ENCODE measurements at places on chromosomes 2 and 18.
A peak's percentile ranks its signal among the peaks of the same experiment; 100 is the strongest.

GRCh38 chr2:239257511-239257937 lies 143.3 kb downstream of the HDAC4 start:
- no peak for DNase-seq

- DNase-seq, result no peak
Measured at GRCh38 chr2:22282220-22282619, 1102.8 kb upstream of the KLHL29 start.

DNA sequence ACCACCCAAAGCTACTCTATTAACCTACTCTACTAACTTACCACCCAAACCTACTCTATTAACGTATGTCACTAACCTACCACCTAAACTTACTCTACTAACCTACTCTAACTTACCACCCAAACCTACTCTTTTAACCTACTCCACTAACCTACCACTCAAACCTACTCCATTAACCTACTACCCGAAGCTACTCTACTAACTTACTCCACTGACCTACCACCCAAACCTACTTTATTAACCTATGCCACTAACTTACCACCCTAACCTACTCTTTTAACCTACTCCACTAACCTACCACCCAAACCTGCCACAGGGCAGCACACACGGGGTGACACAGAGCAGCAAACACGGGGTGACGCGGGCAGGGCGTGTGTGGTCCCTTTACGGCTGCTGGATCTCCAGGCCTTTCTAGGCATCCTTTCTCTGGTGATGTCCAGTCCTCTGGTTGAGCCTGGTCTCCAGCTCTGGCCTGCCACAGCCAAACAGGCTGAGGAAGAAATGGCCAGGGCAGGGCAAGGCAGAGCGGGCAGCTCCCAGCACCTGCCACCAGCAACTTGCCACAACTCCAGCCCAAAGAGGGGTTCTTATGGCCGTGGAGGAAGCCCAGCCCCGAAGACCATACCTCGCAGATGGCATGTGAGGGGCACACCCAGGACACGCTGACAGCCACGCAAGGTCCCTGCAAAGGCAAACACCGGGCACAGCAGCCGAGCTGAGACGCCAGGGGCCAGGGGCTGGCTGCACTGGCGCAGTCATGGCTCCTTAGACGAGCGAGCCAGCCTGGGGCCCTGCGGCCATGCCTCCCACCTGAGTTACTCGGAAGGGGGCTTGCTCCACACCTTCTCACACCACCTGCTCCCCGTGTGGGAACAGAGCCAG lies 25.7 kb downstream of the PXDN start:
- DNase-seq, result no peak

DNA sequence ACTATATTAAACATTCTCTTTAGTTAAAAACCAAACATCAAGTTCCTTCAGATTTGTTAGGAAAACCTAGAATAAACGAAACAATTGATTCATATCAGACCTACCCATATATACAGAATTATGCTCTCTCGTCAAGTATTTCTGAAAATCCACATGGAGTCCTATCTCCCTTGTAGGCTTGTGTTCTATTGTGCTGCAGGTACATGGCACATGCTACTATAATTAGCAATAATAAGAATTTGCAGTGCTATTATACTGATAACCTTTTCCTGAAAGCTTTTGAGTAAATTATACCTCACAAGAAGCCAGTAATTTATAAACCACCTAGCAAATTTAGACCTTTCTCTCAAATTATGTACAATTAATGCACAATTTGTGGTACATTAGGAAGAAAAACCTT lies 158.6 kb upstream of the STK17B start:
- no peak for DNase-seq

- DNase-seq, result no peak
Measured at GRCh38 chr18:63113899-63114565, 205.5 kb downstream of the BCL2 start.

DNA sequence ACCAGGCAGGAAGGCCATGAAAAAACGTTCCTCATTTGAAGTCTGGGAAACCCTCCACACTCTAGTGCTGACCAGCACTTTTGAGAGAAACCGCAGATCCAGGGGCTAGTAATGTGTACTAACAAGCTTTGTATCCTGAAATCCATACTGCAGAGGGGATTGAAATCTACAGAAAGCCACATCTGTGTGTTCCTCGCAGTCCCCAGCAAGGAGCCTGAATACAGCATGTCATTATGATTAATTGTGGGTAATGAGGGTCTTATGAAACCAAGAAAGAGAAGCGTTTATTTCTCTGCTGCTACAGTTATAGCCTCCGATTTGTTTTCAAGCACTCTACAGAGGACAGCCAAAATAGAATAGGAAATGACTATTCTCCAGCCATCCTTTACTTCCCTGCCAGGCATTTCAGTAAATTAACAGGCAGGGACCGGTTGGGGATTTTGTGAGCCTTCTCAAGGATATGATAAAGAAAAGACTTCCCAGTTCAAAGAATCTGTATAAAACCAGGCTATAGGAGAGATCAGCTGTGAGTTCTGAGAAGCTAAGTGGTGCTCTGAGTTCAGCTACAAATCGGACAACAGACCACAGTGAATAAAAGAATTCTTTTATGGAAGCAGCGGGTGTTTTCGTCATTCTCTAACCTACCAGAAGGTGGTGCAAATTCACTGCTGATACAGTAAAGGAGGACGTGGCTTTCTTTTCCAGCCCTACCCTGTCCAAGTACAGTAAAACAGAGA lies 133.4 kb downstream of the INSIG2 start:
- peak; percentile 55 for DNase-seq

GRCh38 chr18:54801374-54801773 lies 26.9 kb upstream of the RAB27B start:
- DNase-seq, result no peak

GRCh38 chr18:5709476-5710095 lies 165.8 kb upstream of the EPB41L3 start:
- no peak for DNase-seq

- no peak for DNase-seq
Measured at GRCh38 chr2:74578408-74578807, 23.9 kb downstream of the DOK1 start.

- no peak for DNase-seq
Measured at GRCh38 chr18:21203126-21203525, 38.9 kb upstream of the GREB1L start.

GRCh38 chr2:157194844-157195243 lies 62.7 kb upstream of the GALNT5 start:
- no peak for DNase-seq

- DNase-seq, result no peak
Measured at GRCh38 chr2:11090187-11090586, 65.1 kb upstream of the SLC66A3 start.

DNA sequence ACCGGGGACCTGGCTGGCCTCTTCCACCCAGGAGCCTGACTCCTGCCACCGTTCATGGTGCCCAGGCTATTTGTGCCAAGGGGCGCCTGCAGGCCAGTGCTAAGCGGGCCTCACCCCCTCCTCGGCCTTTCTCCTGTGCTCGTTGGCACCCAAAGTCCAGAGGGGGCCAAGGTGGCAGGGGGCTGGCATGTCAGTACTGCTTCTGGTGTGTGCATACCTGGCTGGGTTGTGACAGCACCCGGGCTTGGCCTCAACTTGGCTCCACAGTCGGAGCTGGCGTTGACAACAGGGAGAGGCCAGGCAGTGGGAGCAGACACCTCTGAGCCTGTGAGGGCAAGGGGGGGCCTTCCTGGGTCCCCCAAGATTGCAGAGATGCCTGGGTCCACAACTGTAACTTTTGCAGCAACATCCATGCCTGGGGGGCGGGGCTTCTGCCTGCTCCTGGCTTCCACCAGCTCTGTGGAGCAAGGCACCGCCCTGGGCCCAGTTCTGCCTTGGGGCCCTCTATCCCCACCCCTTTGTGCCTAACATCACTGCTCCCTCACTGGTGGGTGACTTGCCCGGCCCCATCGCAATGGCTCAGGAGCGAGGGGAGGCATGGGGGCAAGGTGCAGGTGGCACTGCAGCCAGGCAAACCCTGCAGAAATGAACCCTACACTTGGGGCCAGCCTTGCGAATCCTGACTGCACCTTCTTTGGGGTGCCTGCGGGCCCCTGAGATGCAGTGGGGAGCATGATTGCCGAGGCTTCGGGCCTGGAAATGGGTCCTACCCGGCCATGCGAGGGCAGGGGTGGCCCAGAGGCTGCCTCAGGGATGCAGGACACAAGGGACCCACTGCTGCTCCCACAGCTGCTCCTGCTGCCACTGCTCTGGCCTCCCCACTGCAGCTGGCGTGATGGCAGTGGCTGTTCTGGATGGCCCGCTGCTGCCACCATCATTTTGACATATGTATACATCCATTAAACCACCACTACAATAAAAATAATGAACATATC lies 35.9 kb downstream of the PTPN4 start:
- no peak for DNase-seq

DNA sequence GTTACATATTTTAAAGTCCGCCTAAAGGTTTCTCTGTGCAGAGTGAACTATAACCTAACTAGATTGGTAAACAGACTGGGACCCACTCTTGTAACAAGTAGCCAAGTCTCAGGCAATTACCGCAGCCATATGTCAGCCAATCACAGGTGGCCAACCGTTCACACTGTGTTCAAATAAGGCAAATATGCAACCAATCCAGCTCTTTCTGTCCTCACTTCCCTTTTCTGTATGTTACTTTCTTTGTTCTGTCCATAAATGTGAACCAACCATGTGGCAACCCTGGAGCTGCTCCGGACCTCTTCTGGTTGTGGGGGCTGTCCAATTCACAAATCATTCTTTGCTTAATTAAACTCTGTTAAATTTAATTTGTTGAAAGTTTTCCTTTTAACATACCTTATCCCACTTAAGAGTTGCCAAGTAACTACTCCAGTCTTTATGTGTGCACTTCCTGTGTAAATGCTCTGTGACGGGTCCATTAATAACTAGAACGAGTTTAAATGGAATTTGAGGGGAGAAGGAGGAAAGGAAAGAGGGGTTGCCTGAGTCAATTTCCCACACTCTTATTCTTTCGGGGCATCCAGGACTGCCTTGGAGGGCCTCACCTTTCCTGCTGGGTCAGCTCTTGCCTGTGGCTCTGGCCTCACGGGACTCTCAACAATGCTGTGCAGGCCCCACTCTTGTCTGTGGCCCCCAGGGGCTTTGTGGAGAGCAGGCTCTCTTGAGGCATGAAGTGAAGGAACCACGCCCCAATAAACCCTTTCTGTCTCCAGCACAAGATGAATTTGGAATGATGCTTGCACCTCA lies 6.6 kb upstream of the RPL37A start:
- DNase-seq, result no peak

DNA sequence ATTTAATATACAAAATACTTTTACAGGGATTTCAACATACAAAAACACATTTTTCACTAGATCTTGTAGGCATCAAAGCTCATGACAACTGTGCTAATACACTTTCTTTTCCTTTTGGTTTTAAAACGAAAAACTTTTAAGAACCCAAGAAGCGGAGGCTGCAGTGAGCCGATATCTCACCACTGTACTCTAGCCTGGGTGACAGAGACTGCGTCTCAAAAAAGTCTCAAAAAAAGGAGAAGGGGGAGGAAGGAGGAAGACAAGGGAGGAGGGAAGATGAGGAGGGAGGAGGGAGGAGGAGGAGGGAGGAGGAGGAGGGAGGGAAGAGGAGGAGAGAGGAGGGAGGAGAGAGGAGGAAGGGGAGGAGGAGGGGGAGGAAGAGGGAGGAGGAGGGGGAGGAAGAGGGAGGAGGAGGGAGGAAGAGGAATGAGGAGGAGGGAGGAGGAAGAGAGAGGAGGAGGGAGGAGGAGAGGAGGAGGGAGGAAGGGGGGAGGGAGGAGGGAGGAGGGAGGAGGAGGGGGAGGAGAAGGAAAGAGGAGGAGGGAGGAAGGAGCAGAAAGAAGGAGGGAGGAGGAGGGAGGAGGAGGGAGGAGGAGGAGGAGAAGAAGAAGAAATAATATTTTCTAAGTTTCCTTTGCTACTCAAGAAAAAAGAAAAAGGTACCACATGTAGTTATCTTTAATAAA lies 13.8 kb downstream of the ROCK2 start:
- no peak for DNase-seq

Data from NCI-H460 (cell line).